ENCODE measurements at places on chromosomes 12 and 14. TPM values are rescaled to one million over a fixed set of nuclear protein-coding genes. Genes with fewer than 3 reads are reported as not detected.

DNA sequence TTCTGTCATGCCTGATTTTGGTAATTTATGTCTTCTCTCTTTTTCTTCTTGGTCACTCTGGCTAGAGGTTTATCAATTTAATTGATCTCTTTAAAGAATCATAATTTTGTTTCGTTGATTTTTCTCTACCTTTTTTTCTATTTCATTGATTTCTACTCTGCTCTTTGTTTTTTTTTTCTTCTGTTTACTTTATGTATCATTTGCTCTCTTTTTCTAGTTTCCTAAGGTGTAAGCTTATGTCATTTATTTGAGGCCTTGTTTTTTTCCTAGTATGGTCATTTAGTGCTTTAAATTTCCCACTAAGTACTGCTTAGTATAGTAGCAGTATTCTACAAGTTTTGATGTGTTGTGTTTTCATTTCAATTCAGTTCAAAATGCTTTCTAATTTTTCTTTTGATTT, 89.6 kb downstream of the BRMS1L start:
- no peak for DNase-seq

GRCh38 chr14:24164518-24164991, 3.5 kb downstream of the IRF9 start:
- DNase-seq, result peak; percentile 24

GRCh38 chr12:58745348-58746125, 174.8 kb downstream of the LRIG3 start:
- no peak for DNase-seq

NFE2 gene
- 0.40 TPM for total RNA-seq

GLT8D2 gene
- 6.1 TPM for total RNA-seq

DNA sequence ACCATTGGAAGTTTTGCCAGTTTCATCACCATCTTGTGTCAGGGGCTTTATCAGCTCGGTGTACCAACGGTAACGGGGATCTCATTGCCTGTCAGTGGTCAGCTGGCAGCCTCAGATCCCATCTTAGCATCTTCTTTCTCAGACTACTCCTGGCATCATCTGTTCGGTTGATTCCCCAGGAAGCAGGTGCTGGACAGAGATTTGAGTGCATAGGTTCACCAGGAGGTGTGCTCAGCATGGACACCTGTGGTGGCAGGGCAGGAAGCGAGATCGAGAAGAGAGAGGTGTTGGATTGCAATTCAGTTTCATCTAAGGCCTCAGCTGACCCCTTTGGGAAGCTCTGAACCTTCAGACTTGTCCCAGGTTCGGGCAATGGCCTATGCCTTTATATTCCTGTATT, 76.0 kb downstream of the C12orf75 start:
- no peak for DNase-seq

GRCh38 chr14:33369041-33369440, 430.4 kb downstream of the NPAS3 start:
- no peak for DNase-seq

TMEM132C gene
- 2.2 TPM for total RNA-seq

DNA sequence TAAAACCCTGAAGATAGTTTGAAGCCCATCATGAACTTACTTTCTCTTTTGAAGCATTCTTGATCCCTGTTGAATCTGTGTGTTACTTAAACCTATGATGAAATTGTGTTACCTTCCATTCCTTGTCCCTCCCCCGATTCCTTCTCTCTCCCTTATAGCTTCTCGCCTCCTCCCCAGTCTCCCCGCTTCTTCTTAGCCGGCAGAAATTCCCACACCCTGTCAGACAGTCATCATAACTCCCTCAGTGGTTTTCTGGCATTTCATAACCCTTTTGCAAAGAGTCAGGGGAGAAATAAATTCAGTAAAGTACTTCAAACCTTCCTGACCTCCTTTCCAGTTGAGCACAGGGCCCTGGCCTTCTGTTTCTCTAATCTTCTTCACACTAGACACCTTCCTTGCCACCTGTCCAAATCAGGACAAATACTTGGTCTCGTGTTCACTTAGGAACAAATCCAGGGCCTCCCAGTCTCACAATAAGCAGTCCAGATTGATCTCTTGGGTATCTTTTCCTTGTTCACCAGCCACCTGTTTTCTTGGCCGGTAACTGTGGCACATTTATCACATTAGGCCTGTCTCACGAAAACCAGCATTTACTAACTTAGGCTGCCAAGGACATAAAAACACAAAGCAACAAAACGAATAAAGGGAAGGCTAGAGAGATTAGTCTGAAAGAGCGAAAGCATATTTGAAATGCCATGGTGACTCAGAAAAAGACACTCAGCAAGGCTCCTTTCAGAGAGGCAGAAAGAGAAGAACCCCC, 355.9 kb downstream of the TMTC2 start:
- no peak for DNase-seq

TMCC3 gene
- total RNA-seq, result 1.5 TPM

ZBTB1 gene
- total RNA-seq, result 21.5 TPM

GRCh38 chr12:123151457-123152454, 866 bp upstream of the PITPNM2 start:
- no peak for DNase-seq

DNA sequence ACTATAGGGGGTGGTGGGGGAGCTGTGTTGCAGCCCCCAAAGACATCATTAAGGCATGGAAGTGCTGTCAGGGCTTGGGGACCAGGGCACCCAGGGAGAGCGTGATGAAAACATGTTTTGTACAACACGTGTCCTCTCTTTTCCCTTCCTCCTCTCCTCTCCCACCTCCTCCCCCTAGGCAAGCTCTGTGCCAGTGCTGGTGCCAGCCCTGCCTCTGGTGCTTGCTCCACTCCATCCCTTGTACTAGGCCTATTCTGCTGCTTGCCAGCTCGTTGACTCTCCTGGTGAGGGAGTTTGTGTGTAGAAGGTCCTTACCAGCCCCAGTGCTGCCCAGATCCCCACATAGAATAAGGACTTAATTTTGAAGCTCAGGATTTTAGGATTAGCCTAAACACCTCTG, 3.2 kb upstream of the RARG start:
- DNase-seq, result peak; percentile 9

GSC gene
- total RNA-seq, result 0.24 TPM

MIP gene
- not detected for total RNA-seq

- no peak for DNase-seq
These were observed 60.6 kb upstream of the TMCC3 start for GRCh38 chr12:94710933-94711332.

GRCh38 chr12:75479963-75480461, 543 bp upstream of the GLIPR1 start:
- DNase-seq, result no peak

PSMB5 gene
- 129 TPM for total RNA-seq

SLC15A4 gene
- total RNA-seq, result 14.2 TPM

DNA sequence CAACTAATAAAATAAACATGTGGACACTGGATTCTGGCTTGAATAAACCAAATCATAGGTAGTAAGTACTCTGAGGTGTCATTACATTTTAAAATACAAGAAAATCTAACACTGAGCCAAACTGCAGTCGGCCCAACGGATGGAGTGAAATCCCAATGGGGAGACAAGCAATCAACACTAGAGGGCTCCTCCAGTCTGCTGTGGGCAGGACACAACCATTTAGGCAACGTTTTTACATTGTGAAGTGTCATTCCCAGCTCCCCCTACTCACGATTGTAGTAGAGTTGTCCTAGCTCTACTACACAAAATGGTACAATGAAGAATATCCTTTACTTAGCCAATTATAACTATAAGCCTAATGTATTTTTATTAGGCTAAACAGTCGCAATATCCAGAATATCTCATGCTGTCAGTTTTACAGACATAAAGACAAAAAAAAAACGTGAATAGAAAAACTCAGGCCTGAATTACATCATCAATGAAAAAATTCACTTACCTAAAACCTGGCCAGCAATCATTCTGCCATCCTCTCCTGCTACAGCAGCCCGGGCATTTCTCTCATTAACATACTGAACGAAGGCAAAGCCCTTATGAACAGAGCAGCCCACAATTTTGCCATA, 35.7 kb downstream of the HNRNPC start:
- DNase-seq, result no peak

GRCh38 chr14:66600416-66600815, 92.5 kb downstream of the GPHN start:
- no peak for DNase-seq
